ENCODE measurements at places on chromosomes 6 and 20.

GRCh38 chr20:51634877-51635276 lies 92.4 kb upstream of the NFATC2 start:
- no peak for DNase-seq

- no peak for DNase-seq
Measured at GRCh38 chr6:160110586-160111123, 11.0 kb upstream of the SLC22A1 start.

GRCh38 chr6:27478141-27478705 lies 5.3 kb upstream of the ZNF184 start:
- no peak for DNase-seq

DNA sequence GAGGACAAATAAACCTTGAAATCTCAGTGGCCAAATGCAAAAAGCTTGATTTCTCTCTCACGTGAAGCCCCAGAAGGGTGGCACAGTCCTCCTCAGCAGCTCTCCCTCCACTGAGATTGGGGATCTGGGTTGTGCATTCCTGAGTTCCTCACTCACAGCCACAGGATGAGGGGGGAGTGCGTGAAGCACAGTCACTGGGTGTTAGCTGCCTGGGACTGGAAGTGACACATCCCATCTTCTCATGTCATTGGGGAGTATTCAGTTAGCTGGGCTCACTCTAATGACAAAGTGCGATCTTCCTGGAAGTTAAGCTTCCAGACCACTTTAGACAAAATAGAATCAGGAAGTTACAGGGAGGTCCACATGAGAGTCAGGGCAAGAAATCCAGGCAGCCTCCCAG lies 192.2 kb upstream of the LRFN2 start:
- no peak for DNase-seq

DNA sequence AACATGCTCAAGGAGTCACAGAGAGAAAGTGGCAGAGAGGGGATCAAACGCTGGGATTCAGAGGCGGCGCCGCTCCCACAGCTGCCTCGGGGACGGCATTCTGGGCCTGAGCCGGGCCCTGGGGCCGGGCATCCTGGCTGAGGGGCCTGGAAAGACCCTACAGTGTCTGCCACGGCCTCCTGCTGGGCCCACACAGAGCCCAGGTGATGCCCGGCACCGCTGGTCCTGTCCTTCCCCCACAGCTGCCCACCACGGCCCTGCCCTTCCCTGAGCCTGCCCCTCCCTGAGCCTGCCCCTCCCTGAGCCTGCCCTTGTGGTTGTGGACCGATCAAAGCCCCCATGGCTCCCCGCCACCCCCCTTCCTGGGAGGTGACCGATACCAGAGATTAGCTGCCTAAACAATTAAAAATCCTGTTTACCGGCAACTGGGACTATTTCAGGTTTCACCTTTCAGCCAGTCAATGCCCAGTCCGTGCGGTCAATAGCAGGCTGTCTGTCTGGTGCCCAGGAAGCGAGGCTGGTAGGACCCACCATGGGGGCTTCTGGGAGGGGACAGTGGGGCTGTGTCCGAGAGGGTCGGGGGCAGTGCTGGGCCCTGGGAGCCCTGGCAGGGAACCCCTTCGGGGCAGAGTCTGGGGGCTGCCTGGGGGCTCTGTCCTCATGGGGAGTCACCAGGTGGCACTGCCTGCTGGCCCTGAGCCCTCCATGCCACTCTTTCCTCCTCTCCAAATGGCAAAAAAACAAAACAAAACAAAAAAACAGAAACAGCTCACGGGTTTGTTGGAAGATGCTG lies 55.4 kb upstream of the GATA5 start:
- DNase-seq: no peak

DNA sequence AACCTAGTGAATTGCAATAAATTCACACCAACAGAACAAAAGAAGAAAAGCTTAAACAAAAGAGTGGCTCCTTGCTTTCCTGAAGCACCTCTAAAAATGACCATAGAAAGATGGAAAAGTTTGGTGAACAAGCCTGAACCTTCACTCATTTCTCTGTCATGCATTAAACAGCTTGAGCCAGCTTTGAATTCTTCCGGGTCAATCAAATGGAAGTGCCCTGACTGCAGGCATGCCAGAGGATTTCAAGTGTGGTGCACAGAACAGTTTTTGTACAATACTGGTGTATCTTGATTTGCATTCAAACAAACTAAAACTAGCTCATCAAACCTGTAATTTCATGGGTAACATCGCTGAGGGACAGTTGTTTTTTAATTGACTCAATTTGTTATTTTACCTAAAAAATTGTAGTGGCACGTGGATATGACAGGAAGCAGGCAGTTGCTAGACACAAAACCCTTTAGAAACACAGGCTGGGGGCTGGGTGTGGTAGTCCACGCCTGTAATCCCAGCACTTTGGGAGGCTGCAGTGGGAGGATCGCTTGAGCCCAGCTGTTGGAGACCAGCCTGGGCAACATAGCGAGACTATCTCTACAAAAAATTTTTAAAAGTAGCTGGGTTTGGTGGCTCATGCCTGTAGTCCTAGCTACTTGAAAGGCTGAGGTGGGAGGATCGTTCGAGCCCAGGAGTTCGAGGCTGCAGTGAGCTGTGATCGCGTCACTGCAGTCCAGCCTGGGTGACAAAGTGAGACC lies 9.1 kb downstream of the CASS4 start:
- no peak for DNase-seq

GRCh38 chr20:19283490-19284025 lies 71.1 kb downstream of the SLC24A3 start:
- no peak for DNase-seq

GRCh38 chr6:119294984-119295383 lies 54.6 kb downstream of the MAN1A1 start:
- peak; percentile 22 for DNase-seq

DNA sequence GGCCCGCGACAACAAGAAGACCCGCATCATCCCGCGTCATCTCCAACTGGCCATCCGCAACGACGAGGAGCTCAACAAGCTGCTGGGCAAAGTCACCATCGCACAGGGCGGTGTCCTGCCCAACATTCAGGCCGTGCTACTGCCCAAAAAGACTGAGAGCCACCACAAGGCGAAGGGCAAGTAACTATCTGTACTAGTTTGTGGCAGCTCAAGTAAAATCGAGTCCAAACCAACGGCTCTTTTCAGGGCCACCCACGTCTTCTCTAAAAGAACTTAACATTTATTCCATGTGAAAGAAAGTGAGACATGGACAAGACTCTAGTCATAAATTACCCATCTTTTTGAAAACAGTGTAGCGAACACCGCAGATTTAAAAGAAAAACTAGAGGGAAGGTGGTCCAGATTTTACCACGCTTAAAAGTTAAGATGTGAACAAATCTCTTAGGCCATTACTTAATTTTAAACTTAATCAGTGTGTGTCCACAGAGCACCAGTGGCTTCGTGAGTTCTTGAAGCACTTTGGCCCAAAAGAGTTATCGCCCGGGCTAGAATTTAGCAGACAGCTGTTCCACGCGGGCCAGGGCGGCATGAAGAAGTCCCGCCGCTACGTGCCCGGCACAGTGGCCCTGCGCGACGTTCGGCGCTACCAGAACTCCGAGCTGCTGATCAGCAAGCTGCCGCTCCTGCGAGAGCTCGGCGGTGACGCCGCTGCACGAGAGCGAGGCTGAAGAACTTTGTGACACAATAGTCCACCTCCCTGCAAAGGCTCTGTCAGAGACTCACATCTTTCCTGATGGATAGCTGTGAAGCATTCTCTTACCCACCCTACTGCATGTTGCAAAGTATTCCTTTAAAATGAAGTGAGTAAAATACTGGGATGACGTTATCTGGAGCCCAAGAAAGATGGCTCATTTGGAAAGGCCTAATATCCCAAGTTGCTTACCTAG lies 113.9 kb upstream of the PRSS16 start:
- peak; percentile 65 for DNase-seq

- DNase-seq: no peak
Measured at GRCh38 chr20:9515741-9516233, 1.4 kb downstream of the LAMP5 start.

DNA sequence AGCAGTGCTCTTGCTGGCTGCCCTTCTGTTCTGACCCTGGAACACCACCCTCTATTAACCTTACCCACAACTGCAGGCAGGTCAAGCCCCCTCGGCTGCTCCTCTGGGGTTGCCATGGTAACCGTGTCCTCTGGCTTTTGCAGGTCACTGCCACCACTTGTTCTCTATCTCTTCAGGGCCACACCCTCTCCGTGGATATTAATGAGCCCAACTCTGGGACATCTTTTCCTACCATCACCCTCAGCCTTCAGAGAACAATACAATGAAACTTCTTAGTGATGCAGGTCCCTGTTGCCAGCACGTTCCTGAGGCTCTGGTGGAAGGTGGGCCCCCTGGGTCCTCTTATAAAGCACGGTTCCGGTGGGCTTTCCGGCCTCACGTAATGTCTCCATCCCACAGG lies 30.8 kb upstream of the MICB start:
- DNase-seq: no peak

- no peak for DNase-seq
Measured at GRCh38 chr6:38155144-38155543, 335.6 kb downstream of the ZFAND3 start.

- DNase-seq: peak; percentile 77
Measured at GRCh38 chr20:43669332-43669731, 2.4 kb downstream of the MYBL2 start.

GRCh38 chr6:99432877-99433276 lies 7.8 kb upstream of the PNISR start:
- DNase-seq: no peak

GRCh38 chr6:24929242-24929641 lies 6.5 kb downstream of the RIPOR2 start:
- no peak for DNase-seq

Data from PC-9 (cell line).